ENCODE measurements at places on chromosomes 1 and 21.

DNA sequence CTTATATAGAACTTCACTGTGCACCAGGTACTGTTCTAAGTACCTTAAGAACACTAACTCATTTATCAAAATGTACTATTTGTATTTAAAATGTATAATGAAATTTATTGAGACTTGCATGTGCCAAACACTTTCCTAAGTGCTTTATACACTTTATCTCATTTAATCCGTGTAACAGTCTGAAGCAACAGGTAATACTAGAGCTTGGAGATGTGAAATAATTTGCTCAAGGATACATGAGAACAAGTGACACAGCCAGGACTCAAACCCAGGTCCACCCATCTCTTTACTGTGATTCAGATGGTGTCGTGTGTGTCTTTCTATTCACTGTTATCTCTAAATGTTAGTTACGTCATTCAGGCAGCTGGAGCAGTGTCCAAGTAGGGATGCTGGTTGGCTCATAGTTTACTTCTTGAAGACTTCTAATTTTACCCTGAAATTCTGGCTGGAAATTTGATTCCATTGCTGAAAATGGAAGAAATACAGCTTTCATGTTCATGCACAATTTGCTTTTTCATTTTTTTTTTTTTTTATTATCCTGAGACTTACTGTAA lies 169.7 kb upstream of the UBE2U start:
- H3K27me3 ChIP-seq: no peaks in the 10 kb centered on the region
- peaks cover 42% of the 10 kb centered on the region for H3K4me1 ChIP-seq
- no peak overlapping the region for H3K4me3 ChIP-seq
- H3K27ac ChIP-seq: peak overlapping the region; percentile 27

DNA sequence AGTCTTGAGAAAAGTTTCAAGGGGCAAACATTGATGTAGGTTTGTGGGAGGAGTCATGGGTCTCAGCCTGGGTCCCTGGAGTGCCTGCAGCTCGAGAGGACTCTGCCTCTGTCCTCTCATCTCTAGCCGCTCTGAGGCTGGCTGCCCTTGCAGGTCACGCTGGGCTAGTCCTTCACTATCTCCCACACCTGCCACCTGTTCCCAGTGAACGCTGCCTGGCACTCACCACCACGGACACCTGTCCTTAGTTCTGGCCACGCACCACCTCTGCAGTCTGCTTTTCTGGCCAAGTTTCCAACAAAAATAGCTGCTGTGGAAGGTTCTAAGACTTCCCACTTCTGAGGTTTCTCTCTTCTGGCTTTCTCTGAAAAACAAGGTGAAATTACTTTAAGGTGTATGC lies 52.5 kb downstream of the SH3BGR start:
- no peak for DNase-seq
- H3K27me3 ChIP-seq: no peaks in the 10 kb centered on the region
- no peak overlapping the region for H3K27ac ChIP-seq

GRCh38 chr1:73755649-73756048 lies 442.3 kb downstream of the LRRIQ3 start:
- no peaks in the 10 kb centered on the region for H3K4me1 ChIP-seq
- no peaks in the 10 kb centered on the region for H3K36me3 ChIP-seq
- no peaks in the 10 kb centered on the region for H3K27me3 ChIP-seq
- no peak for DNase-seq

- DNase-seq: no peak
- H3K27me3 ChIP-seq: no peaks in the 10 kb centered on the region
- H3K4me3 ChIP-seq: no peak overlapping the region
- no peak overlapping the region for H3K27ac ChIP-seq
- no peaks in the 10 kb centered on the region for H3K4me1 ChIP-seq
- H3K36me3 ChIP-seq: no peaks in the 10 kb centered on the region
Measured at GRCh38 chr21:36077758-36078157, 7.9 kb downstream of the CBR1 start.

GRCh38 chr1:224433041-224433691 lies 1.4 kb downstream of the WDR26 start:
- H3K27me3 ChIP-seq: no peaks in the 10 kb centered on the region
- peaks cover 52% of the 10 kb centered on the region for H3K4me1 ChIP-seq
- peak; percentile 51 for DNase-seq
